Activated naive CD8-positive, alpha-beta T cell treated with anti-CD3 and anti-CD28 coated beads for 36 hours (primary cell): ENCODE measurements at places on chromosomes 2 and 18. TPM values are rescaled to one million over a fixed set of nuclear protein-coding genes. Genes with fewer than 3 reads are reported as not detected.

TRIM43 gene
- not detected for total RNA-seq

CHRNG gene
- total RNA-seq, result not detected

ZSWIM2 gene
- total RNA-seq, result not detected

LRP1B gene
- total RNA-seq, result not detected

AQP12A gene
- not detected for total RNA-seq

ITSN2 gene
- total RNA-seq, result 46.2 TPM

POTEF gene
- total RNA-seq, result not detected

RGPD4 gene
- total RNA-seq, result 0.64 TPM
